ENCODE measurements at places on chromosomes 13 and 19.

- no peak for DNase-seq
Observed at GRCh38 chr13:73142071-73142470, 83.3 kb downstream of the KLF5 start.

DNA sequence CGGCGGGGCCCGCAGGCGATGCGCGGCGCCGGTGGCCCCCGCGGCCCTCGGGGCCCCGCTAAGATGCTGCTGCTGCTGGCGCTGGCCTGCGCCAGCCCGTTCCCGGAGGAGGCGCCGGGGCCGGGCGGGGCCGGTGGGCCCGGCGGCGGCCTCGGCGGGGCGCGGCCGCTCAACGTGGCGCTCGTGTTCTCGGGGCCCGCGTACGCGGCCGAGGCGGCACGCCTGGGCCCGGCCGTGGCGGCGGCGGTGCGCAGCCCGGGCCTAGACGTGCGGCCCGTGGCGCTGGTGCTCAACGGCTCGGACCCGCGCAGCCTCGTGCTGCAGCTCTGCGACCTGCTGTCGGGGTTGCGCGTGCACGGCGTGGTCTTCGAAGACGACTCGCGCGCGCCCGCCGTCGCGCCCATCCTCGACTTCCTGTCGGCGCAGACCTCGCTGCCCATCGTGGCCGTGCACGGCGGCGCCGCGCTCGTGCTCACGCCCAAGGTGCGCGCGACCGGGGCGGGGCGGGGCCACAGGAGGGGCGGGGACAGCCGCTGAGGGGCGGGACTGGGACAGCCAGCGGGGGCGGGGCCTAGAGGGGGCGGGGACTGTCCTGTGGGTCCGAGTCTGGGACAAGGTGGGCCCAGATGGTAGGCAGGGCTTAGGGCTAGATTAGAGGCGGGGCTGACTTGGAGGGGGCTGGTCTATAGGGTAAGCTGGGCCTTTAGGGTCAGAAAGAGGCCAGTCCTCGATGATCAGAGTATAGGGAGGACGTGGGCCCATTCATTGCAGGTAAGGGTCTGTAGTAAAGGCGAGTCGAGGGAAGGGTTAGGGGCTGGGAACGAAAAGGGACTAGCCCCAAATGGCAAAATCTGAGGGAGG is 5.1 kb downstream of the GRIN2D start:
- DNase-seq: peak; percentile 89

DNA sequence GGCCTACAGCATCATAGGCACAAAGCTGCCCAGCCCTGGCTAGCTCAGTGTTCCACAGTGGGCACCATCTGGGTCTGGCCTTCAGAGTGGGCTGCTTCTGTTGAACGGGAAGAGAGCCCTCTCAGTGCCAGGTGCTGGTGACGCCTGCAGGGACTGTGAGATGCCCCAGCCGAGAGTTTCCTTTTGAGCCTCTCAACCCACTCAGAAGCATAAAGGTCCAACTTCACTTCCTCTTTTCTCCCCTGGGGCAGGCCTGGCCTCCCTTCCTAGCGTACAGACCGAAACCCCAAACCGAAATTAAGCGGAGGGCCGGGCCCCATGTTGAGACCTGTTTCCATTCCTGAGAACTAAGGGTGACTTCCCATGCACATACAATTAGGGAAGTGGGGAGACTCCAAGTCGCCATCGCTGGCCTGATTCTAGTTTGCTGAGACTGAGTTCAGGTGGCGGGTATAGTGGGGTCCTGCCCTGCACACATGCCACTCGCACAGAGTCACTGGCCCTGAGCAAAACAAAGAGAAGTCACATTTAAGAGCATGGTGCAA is 6.9 kb downstream of the RAB8A start:
- peak; percentile 78 for DNase-seq

DNA sequence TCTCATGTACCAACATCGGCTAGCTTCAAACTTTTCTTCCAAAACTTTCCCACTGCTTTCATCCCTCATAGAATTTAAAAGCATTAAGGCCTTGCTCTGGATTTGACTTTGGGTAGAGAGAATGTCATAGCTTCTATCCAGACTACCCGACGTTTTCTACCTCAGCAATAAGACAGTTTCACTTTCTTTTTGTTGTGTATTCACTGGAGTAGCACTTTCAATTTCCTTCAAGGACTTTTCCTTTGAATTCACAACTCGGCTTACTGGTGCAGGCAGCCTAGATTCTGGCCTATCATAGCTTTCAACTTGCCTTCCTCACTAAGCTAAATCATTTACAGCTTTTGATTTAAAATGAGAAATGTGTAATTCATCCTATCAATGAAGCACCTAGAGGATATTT is 420.4 kb upstream of the GPC6 start:
- DNase-seq: no peak

- DNase-seq: no peak
Observed at GRCh38 chr19:1365319-1366269, 18.1 kb upstream of the NDUFS7 start.

Data from cardiac septum (tissue), 1 donor.